ENCODE measurements at places on chromosomes 3 and 15.

DNA sequence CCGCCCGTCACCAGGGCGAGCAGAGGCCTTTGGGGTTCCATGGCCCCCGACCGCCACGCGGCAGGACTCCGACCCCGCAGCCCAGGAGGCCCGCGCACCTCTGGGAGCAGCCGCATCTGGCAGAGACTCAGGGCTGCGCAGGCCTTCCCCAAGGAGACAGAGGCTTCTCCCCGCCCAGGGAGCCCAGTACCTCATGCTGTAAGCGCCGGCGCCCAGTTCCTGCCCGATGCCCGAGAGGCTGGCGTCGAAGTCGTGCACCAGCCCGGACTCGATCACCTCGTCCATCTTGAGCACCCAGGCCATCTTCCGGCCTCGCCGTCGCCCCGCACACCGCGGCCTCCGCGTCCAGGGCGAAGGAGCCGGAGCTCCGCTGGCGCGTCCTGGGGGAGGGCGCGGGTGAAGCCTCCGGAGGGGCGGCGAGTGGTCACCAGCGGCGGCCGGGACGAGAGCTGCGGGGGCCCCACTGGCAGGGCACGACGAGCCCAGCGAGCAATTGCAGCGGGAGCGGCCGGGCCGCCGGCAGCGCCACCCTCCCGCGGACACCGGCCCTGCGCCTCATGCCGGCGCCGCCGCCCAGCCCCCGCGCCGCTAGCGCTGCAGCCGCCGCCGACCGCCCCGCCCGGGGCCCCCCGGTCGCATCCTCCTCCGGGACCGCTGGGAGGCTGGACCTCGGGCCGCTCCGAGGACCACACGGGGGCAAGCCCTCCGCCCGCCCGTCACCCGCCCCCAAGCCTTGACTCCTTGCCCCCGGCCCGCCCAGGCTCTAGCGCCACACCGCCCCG, 468 bp downstream of the UBP1 start:
- DNase-seq: peak; percentile 51

GRCh38 chr3:160686955-160687535, 10.1 kb downstream of the ARL14 start:
- peak; percentile 21 for DNase-seq

DNA sequence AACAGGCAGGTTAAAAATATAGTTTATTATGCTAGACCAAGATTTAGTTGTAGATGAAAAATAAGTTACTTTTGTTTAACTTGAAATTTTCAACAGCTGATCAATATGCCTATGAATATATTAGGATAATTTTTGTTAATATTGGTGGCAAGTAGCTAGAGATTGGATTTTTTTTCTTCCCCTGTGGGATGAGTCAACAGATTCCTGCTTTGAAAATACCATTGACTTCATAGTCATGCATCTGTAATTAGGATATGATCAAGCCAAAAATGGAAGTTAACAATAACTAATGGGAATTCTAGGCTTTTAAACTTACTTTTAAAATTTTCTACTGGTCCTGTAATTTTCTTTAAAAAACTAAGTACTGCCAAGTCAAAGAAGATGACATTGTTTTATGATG, 211.7 kb downstream of the ZIC1 start:
- DNase-seq: no peak

DNA sequence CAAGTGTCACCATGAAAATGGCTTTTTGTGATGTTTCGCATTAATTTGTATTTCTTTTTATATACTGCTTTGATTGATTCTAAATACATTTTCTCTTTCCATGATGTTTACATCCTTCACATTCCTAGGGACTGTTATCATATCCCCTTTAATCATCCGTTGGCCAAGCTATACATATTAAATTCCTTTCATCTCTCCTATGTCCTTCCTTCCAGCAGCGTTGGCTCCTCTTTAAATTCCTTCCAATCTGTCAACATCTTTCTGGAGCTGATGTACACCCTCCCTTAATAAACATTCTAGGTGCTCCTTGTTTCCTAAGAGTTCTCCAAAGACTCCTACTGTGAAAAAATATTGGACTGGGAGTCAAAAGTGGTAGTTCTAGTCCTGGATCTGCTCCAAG, 87.8 kb downstream of the IGF2BP2 start:
- no peak for DNase-seq

DNA sequence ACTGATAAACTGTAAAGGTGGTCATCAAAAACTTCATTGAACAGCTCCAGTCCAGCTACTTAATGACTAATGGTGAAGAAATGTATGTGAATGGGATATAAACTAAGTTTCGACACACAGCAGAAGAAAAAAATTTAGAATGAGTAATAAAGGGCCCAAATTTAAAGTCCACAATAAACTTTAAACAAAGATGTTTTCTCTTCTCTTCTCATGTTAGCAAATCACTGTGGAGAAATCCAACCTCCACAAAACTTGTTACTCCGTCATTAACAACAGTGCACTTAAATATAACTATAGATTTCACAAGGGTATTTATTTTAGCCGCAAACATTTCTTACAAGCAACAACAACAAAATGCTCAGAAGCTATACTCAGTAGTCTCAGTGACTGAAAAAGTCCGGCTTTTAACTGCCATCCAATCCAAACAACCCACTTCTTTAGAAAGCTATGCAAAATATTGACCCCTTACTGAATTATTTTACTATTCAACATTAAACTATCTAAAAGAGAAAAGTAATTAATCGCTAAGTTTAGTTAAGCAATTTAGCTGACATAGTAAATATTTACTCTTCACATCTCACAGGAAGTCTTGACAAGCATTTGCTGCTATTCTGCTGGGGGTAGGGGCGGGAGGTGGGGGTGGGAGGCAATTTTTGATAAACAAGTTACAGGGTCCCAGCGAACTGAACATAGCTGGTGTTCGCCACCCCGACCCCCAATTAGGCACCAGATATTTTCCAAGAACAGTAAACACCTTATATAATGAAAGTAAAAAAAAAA, 2.4 kb downstream of the IGF2BP2 start:
- DNase-seq: no peak

- DNase-seq: no peak
These were observed 74.8 kb downstream of the ABHD5 start for GRCh38 chr3:43765521-43765971.

- no peak for DNase-seq
These were observed 81.1 kb downstream of the IQCH start for GRCh38 chr15:67335534-67336222.

DNA sequence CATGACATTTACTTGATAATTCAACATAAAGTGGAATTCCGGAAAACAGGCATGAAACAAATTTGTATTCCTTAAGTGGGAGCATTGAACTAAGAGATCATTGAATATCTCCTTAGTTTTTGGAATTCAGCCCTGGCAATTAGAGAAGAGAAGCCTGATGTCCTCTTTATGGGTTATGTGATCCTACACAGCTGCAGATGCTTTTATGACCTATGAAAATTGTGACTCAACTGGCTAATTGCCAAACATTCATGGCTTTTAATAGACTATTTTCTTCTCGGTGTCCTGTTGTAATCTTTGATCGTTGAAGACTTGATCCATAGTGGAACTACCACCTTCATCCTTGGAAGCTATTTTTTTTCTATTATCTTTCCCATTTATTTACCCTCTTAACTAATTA, 46.1 kb downstream of the AGBL1 start:
- no peak for DNase-seq

DNA sequence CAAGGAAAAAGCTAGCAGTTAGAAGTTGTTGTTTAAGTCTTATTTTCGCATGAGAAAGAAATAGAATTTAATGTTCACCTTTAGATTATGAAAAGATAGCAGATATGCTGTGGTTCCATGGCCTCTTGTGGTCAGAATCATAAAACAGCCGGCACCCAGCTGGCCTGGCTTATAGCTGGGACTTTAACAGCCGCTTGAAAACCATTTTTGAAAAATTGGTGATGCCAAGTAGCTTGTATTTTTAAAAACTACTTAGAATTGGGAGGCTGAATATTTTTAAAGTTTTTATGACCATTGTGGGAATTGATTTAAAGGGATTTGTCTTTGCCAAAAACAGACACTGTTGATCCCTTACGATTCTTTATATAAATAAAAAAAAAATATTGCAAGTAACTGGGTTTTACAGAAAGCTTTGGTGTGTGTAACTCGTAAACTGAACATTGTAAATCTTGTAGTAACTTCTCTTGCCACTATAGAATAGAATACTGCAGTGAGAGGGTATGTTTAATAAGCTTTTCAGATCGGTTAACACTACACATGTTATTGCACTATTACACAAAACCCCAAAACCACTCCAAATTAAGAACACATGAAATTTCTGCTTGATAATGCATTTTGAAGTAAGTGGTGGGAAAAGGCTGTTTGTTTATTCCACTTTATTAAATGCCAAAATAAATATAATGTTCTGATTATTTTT, 6.6 kb downstream of the ARRDC4 start:
- DNase-seq: no peak

DNA sequence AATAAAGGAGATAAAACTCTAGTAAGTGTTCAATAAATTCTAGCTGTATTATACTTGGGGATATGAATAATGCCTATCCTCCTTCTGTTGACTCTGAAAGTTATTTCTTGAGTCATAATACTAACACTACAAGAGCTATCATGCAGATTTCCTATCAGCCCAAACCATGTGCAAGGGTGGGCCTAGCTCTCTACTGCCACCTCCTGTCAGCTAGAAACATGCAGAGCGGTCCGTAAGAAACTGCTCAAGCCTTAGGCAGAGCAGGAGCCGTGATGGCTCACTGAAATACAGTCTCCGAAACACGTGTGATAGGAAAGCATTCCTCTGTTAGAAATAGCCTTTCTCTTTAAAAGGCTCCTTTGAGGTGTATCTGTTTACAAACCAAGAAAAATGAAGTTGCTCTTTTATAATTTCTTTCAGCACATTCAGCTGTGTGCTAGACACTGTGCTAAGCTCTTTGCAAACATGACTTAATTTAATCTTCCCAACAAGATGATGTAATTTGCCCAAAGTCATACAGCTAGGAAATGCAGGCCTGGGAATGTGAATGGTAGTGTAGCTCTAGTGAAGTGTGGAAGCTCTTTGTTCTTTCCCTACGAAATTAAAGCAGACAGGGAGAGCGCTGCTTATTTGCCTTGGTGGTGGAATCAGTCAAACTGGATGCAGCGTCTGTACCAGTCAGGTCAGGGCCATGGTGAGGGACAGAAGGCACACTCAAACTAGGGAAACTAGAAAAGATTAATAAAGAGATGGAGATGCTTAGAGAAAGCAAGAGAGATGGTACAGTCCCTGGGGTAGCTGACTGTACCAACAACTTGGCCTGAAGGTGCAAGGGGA, 43.1 kb downstream of the MTHFS start:
- DNase-seq: peak; percentile 88

- DNase-seq: no peak
These were observed 96.2 kb downstream of the IGF1R start for GRCh38 chr15:98744506-98744905.

DNA sequence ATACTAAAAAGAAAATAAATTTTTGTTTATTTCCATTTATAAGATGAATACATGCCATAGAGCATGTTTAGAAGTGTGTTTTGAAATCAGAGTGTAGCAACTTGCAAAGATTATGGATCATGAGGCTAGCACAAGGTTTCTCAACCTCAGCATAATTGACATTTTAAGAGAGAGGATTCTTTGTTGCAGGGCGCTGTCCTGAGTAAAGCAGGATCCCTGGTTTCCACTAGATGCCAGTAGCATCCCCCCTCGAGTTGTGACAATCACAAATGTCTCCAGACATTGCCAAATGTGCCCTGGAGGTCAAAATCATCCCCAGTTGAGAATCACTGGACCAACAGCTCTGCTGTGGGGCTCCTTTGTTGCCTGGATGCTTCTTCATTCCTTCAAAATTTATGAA, 128.5 kb upstream of the RBMS3 start:
- peak; percentile 60 for DNase-seq

DNA sequence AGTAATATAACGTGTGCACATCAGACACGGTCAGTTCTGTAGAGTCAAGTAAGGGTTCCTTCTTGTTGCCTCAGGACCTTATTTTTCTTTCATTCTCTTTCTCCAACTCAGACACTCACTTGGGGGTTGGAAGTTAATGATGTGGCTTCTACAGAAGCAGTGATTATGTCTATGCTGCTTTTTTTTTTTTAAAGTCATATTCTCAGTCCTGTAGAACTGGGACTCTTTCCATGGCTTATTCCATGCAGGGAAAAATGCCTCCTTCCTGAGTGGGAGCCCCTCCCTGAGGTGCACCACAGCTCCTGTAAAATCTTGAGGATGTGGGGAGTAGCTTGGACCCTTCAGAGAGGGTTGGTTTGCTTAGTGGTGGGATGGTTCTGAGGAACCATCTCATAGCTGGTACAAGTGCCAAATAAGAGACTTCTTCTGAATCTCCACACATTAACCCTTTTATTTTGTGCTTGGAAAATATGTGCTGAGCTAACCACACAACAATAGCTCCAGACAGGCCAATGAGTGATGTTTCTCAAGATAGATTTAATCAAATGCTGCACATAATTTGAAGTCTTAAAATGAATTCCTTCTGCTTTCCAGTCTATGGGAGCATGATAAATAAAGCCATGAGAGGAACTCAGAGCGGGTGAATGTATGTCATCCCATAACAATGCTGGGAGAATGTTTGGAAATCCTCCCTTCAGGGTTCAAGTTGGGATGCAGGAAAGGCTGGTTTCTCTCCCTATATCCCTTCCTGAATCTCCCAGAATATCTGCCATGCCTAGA, 23.3 kb upstream of the FSTL1 start:
- no peak for DNase-seq

GRCh38 chr3:152172460-152172859, 96.3 kb upstream of the MBNL1 start:
- no peak for DNase-seq

GRCh38 chr3:54427941-54428871, 305.9 kb downstream of the CACNA2D3 start:
- DNase-seq: peak; percentile 82

DNA sequence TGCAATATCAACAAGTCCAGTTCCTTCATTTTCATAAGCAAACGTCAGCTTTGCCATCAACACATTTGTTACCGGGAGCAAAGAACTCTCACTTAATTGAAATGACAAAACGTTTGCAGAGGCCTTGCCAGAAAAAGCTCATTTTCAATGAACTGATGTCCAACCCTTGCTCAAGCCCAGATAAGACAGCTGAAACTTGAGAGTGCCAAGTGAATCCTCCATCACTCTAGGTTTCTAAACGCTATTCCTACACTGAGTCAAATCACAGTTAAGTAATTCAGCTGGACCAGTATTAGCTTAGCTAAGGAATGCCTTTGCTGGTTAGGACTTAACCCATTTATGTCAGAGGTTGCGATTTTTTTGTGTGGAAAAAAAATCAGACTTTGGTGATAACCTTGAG, 11.5 kb downstream of the CHSY1 start:
- no peak for DNase-seq

DNA sequence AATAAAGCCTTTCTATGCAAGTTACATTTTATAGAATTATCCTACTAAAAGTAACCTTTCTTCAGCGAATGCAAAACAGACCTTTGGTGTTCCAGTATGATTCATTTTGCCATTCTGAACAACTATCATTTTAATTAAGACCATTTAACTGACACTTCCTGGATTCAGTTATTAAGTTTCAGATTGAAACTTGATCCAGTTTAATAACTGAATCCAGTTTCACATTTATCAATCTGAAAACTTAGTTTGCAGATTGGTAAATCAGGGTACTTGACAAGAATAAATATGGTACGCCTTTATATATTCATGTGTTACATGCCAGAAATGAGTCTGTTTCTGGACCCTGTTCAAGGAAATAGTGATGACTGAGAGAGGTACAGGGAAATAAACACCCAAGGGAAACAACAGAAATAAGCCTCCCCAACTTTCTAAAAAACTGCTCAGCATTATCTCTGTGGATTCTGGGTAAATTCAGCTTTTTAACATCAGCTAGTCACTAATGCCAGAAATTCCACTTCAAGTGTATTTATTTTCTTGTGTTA, 23.3 kb upstream of the NFKBIZ start:
- no peak for DNase-seq

Measured in GM23338 (cell line).